ENCODE measurements at places on chromosomes 6 and 20.

DNA sequence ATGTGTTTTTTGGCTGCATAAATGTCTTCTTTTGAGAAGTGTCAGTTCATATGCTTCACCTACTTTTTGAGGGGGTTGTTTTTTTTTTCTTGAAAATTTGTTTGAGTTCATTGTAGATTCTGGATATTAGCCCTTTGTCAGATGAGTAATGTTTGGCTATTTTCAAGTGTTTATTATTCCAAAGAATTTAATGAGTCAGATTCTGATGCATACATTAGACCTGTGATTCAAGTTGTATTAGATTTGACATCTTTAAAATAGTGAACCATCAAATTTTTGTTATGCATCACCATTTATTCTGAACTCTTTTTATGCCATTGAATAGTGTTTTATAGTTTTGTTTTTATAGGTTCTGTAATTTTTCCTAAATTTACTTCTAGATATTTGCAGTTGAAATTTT, 319.3 kb downstream of the PKHD1 start:
- DNase-seq, result no peak

GRCh38 chr20:57272883-57273535, 6.6 kb upstream of the BMP7 start:
- DNase-seq, result no peak

DNA sequence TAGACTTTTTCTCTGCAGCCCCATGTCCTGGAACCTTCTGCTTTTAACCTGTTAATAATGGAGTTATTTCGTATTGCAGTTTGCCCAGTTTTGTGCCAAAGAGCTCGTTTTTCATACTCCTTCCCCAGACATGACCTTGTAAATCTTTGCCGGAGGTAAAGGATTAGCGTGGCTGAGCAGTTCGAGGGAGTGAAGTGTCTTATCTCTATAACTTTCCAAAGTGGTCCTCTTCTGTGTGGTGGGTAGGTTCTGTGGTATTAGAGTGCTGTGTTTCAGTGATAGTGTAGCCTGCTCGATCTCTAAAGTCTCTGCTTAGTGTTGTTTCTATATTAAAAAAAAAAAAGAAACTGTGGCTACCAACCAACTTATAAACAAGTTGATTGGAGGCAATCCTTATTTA, 67.5 kb downstream of the FARS2 start:
- DNase-seq, result no peak

- no peak for DNase-seq
Observed at GRCh38 chr6:159931112-159931511, 37.8 kb upstream of the IGF2R start.

DNA sequence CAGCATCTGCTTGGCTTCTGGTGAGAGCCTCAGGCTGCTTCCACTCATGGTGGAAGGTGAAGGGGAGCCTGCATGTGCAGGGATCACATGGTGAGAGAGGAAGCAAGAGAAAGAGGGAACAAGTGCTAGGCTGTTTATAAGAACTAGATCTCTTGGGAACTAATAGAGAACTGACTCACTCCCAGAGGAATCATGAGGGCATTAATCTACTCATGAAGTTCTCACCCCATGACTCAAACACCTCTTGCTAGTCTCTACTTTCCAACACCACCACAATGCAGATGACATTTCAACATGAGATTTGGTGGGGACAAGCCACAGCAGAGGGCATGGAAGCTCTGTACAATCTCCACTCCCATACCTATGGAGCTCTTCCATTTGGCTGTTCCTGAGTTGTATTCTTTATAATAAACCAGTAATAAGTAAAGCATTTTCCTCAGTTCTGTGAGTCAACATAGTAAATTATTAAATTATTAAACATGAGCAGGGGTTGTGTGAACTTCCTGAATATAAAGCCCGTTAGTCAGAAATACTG, 524.1 kb upstream of the NRSN1 start:
- DNase-seq, result no peak

GRCh38 chr6:2976571-2977085, 5.3 kb upstream of the SERPINB6 start:
- DNase-seq, result no peak

DNA sequence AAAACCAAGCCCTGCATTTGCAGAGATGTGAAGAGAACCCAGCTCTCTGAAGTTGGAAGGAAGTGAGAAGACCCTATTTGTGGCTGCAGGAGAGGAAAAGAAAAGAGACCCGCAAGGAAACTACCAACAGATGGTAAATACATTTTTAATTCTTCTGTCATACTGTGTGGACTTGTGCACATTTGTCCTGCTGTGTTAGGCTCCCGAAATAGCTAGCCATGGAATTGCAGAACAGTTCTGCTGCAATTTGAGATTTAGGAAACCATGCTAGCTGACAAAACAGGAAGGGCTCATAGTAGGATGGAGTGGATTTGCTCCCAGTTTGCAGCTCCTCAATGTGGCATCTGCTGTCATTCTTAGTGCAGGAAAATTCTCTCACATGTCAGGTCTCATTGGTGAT, 12.1 kb upstream of the ATXN1 start:
- DNase-seq, result no peak

GRCh38 chr6:151263967-151264366, 24.2 kb downstream of the AKAP12 start:
- DNase-seq, result no peak

GRCh38 chr6:153442096-153442495, 311.0 kb upstream of the RGS17 start:
- DNase-seq, result no peak

DNA sequence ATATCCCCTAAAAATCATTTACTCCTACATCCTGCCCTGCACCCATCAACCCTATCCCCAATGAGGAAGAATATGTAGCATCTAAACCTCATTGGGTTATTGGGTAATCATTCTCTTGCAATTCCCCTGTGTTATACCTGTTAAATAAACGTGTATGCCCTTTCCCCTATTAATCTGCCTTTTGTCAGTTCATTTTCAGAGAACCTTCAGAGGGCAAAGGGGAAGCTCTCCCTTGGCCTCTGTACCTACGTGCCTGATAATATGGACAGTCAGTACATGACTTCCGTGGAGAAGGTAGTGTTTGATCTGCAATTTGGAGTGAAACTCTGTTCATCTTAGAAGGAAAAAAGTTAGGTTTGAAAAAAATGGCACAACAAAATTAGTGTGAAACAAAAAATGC, 173.5 kb upstream of the RUNX2 start:
- DNase-seq, result no peak

Measured in CD4-positive, alpha-beta T cell treated with Interleukin-1 beta for 1 hour (primary cell).